ENCODE measurements at places on chromosomes 6 and 20. TPM values are rescaled to one million over a fixed set of nuclear protein-coding genes. Genes with fewer than 3 reads are reported as not detected.

Gene TUBB2A
- total RNA-seq, result 96.7 TPM

Gene PNISR
- 31.5 TPM for total RNA-seq

Gene ADISSP
- 159 TPM for total RNA-seq

Gene SLC22A16
- not detected for total RNA-seq

Gene ZNF391
- total RNA-seq, result 0.35 TPM

Gene PGK2
- not detected for total RNA-seq

Gene DEFB114
- total RNA-seq, result not detected

Gene PDE10A
- 28.6 TPM for total RNA-seq

Gene SLC4A11
- total RNA-seq, result 8.7 TPM

Gene DACT2
- total RNA-seq, result 0.14 TPM

Gene RSPO4
- total RNA-seq, result not detected
